ENCODE measurements at places on chromosomes 12 and 14.

DNA sequence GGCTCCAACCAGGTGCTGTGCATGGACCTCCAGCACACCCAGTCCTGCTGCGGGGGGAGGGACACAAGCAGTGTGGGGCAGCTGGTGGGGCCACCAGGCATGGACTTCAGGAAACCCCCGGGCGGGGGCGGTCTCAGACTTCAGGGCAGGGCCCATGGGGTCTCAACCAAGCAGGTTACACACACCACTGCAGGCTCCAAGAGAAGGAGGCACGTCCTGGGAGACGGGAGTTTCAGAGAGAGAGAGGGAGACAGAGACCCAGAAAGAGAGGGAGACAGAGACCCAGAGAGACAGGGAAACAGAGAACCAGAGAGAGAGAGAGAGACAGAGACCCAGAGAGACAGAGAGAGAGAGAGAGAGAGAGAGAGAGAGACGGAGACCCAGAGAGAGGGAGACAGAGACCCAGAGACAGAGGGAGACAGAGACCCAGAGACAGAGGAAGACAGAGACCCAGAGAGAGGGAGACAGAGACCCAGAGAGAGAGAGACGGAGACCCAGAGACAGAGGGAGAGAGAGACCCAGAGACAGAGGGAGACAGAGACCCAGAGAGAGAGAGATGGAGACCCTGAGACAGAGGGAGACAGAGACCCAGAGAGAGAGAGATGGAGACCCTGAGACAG lies 128.9 kb downstream of the NCOR2 start:
- DNase-seq = no peak

DNA sequence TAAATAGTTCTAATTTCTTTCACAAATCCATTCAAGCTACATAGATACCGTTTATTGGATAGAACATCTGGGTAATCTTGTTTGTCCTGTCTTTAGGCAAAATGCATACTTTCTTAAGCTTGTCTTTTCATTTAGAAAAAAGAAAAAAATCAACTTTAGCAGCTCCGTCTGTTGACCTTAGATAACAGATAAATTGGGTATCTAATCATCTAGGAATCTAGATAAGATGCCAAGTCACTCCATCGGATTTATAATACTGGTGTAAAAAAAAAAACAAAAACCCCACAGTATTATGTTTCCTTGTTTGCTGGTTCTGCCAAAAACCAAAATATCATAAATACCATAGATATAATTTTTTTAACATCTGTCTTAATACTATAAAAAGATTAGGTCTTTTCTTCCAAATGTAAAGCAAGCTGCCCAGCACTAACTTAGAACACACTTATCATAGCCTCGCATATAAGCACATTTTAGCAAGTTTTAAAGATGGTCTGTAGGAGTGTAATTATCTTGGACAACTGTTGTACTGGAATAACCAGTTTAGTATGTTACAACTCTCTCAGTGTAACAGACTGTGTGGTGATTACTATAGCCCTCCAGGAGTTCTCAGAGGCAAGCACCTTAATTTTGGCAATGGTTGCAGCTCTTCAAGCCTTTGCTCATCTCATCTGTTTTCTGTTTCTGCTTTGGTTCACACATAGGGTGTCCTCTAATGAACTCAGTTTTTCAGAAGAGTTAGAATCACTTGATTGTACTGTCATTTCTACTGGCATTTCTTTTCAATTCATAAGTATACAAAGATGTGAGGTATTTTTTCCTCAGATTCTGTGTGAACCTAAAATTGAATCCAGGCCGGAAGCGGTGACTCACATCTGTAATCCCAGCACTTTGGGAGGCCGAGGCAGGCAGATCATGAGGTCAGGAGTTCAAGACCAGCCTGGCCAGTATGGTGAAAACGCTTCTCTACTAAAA lies 83.1 kb downstream of the ANO6 start:
- no peak for DNase-seq

DNA sequence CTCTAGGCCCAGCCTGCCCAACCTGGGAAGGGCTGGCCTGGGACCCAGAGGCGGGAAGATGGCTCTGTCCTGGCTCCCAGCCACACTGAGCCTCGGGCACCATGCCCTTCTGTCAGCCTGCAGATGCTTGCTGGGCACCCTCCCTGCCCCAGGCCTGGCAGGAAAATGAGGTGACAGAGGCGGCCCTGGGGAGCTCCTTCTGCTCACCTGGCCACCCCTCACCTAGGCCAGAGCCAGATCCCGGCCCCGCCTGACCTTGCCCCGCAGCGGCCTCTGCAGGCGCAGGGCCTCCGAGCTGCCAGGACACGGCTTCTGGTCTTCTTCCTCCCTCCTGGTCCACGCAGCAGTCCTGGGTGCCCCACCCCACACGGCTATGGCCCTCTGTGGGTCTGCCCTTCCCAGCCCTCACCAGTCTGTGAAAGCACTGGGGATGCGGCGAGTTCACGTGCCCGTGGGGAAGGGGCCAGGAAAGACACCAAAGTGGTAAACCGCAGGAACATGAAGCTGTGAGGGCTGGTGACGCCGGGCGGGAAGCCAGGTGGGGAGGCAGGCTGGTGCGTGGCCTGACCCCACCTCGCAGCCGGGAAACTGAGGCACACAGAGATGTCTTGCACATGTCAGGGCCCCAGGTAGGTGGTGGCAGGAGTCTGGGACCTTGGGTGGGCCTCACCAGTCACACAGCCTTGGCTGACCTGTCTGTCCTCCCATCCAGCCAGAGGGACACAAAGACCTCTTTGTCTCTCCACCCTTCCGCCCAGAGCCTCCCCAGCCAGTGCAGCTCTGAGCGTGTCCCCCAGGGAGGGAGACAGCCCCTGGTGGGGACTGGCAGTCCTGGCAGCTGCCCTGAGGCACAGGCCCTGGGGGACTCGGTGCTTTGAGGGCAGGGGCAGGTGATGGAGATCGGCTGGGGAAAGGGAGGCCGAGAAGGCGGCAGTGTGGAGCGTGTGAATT lies 12.8 kb downstream of the BAG5 start:
- no peak for DNase-seq

DNA sequence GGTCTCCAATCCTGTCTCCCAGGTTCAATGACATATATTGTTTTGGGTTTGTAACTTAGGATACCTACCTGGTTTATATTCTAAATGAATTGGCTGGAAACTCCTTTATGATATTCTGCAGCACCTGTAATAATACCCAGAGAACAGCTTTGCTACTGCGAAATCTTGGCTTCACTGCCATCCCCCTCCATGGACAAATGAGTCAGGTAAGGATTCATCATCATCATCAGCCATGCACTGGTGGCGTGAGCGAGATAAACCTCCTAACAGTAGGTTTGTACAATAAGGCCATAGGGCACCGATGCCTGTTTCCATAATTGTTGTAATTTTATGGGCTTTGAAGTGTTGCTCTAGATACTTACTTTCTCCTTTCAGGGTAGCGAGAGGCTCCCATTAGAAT lies 10.7 kb downstream of the DDX47 start:
- no peak for DNase-seq

DNA sequence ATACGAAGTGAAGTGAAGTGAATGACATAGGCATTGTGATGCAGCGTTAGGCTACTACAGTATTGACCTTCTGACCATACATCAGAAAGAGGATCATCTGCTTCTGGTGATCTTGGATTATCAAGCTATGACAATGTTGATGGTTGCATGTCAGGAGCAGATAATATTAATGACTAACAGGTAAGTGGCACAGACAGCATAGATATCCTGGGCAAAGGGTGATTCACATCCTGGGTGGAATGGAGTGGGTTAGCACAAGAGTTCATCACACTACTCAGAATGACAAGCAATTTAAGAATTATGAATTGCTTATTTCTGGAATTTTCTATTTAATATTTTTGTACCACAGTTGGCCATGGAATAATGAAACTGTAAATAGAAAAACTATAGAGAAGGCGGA lies 397.9 kb upstream of the ATP2B1 start:
- DNase-seq = no peak

GRCh38 chr14:76697246-76697905 lies 63.9 kb upstream of the VASH1 start:
- no peak for DNase-seq

DNA sequence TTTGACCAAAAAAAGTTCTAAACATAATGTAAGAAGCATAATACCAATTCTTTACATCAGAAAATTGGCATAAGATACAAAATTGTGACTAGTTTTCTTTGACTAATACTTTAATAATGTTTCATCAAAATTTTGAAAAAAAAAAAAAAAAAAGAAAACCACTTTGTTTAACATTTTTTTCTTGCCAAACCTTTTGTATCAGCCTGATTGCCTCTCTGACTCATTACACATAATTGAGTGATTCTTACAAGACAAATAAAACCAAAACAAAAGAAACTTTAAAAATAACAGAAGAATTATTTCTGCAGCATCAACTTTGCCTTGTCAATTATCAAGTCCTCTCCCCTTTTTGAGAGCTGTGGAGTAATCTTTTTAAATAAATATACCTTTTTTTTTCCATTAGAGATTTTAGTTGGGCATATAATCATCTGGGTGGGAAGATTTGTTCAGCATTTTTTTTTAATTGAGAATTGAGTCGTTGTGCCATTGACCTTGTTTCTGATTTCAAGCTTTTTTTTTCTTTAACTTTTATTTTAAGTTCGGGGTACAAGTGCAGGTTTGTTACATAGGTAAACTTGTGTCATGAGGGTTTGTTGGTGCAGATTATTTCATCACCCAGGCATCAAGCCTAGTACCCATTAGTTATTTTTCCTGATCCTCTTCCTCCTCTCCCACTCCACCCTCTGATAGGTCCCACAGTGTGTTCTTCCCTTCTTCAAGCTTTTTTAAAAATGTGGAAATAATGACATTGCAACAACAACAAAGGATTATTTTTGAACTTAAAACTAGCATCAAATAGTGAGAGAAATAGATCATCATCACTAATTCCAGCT lies 45.8 kb upstream of the HMGA2 start:
- no peak for DNase-seq

DNA sequence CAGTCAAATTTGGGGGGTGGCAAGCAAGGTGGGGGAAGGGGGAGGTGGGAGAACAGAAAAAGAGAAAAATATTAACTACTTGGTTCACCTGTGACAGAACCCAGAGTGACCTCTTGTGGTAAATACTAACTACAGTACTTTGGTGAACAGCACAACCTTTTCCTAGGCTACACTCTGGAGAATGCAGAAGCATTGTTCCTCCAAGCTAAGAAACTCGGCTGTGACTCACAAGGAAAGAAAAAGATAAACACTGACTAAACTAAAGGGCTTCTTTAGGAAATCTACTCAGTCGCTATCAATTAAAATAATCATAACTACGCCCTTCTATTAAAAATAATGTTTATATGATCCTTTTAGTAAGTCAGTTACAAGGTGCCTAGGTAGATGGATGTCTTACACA lies 5.4 kb downstream of the KCNH5 start:
- DNase-seq = no peak

DNA sequence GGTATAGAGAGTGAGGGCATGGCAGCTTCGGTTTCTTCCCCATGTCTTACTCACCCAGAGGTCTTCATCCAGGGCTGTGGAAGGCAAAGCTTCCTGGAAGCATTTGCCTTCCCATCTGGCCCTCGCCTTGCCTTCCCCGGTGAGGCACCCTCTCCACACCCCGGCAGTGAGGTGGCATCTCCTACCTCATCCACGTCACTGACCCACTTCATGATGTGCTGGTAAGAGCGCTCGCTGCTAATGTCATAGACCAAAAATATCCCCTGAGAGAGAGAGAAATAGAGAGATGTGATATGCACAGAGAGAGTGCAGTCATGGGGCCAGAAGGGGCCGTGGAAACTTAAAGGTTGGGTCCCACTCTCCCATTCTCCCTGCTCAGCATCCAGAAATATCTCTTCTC lies 8.3 kb upstream of the GPX2 start:
- no peak for DNase-seq

- DNase-seq = no peak
Measured at GRCh38 chr12:59067083-59067482, 146.8 kb upstream of the LRIG3 start.

Measured in brain pericyte (primary cell).